ENCODE measurements at places on chromosomes 5 and 9.

GRCh38 chr9:133202688-133203453 is 6.2 kb downstream of the OBP2B start:
- DNase-seq, result no peak

GRCh38 chr5:98694902-98695301 is 78.6 kb upstream of the RGMB start:
- no peak for DNase-seq

- no peak for DNase-seq
These were observed 180.9 kb upstream of the SLC24A2 start for GRCh38 chr9:19969721-19970120.

- DNase-seq, result no peak
These were observed 5.2 kb downstream of the HNRNPAB start for GRCh38 chr5:178209334-178210072.

- DNase-seq, result no peak
These were observed 12.5 kb downstream of the SH3RF2 start for GRCh38 chr5:145948921-145949320.

GRCh38 chr9:88388203-88388885 is at the start of gene SPIN1:
Gene SPIN1 (plus strand): TSS chr9:88388444. CDS start chr9:88426540, 38,096 bp downstream.
- peak; percentile 48 for DNase-seq

DNA sequence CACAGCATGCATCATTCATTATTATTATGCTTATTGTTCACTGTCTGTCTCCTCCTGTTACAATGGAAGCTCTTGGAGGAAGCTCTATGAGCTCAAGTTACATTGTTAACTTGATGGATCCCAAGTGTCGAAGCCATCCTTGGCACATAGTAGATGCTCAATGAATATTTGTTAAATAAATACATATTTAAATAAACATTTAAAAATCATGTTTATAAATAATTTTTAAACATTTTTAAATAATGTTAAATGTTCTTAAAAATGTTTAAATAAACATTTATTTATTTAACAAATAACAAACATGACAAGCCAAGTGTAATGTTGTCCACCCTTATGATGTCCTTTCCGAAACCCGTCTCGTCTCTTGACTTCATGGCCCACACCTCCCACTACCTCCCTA is 69.5 kb downstream of the USP20 start:
- no peak for DNase-seq

GRCh38 chr5:10348258-10348657 is 5.2 kb upstream of the MARCHF6 start:
- no peak for DNase-seq

GRCh38 chr5:137375741-137376526 is 123.2 kb downstream of the SPOCK1 start:
- no peak for DNase-seq

DNA sequence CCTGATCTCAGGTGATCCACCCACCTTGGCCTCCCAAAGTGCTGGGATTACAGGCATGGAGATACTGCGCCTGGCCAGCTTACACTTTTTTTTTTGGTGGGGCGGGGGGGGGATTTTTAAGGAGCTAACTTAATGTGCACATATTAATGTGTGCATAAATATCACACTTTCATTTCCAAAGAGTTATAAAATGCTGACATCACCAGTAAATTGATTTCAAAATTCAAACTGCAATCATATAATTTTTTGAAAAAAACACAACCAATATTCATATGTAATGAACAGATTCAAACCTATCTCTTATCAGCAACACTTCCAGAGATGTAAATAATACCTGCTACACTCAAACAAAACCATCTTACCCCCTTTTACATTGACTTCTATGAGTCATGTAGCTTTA is 1006.6 kb upstream of the DMAC1 start:
- no peak for DNase-seq

- no peak for DNase-seq
These were observed 120.0 kb upstream of the CDKN2B start for GRCh38 chr9:22129133-22129532.

DNA sequence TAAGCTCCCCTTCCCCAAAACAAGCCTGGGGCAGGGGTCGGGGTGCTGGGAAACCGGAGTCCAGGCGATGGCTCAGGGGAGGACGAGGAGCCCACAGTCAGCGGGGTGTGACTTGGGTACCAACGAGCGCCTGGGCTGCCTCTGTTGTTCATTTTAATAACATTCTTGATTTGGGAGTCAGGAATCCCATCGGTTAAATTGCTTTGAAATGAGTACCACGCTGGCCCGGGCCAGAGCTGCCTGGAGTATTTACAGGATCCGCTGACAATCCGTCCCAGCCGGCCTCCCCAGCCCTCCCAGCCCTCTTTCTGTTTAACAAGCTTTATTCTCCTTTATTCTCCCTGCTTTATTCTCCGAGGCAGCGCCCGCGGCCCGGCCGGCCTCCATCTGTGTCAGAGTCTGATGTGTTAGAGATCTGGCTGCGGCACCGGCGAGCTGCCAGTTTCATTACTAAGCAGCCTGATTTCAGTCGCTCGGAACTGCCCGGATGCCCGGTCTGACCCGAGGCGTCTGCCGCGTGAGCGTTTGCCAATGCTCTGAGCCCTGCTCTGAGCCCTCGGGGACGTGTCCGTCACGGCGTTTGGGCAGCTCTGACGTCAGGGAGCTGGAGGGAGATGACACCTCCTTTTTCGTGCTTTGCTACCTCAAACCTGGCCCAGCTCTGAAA is 16.5 kb upstream of the QRFP start:
- no peak for DNase-seq

DNA sequence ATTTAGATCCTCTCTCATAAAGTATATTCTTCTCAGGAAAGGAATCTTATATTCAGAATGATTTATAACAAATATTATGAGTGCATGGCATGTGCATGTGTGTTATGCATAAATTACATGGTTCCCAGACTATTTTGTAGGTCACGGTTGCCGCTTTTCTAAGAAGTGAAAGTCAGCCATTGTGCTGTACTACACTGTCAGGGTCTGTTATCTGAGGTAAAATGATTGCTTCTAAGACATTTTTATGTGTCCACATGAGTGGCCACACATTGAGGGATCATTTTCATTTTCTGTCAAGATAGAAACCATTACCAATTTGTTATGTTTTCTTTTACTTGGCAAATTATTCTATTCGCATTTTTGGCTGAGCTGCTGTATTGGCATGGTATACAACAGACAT is 210.8 kb downstream of the CWC27 start:
- no peak for DNase-seq

- no peak for DNase-seq
These were observed 138.0 kb downstream of the GDNF start for GRCh38 chr5:37701868-37702267.

DNA sequence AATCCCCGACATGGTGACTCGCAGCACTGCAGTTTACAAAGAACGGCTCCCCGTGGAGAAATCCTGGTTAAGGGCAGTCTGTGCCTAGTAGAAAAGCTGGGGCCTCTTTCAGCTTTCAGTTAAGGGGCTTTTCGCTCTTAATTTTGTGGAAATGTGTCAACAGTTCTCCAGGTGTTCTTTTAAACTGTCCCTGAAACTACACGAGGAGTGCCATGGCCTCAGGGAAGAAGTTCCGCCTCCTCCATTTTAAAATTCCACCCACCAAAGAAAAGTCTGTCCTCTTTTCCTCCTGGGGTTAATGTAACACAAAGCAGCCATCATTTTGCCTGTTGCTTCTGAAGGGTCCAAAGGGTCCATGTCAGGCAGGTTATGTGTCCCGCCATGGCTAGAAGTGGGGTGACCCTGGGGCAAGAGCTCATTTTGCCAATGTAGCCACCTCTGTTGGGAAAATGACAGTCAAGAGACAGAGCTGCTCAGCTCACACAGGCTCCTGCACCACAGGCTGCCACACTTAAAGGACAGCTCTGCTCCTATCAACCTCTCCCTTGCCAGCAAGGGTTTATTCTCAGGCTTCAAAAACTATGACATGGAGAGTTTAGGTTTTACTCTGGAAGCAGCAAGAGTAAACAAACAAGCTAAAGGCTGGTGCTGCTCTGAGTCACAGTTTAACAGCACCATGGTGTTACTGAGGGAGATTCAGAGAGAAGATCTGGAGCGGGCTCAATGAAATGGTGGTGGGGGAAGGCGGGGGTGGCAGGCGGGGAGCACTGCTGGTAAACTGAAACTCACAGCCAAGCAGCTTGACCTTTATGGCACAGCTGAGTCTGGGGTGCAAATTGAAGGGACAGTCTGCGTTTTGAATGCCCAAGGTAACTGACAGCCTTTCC is 3.2 kb downstream of the WHRN start:
- no peak for DNase-seq

DNA sequence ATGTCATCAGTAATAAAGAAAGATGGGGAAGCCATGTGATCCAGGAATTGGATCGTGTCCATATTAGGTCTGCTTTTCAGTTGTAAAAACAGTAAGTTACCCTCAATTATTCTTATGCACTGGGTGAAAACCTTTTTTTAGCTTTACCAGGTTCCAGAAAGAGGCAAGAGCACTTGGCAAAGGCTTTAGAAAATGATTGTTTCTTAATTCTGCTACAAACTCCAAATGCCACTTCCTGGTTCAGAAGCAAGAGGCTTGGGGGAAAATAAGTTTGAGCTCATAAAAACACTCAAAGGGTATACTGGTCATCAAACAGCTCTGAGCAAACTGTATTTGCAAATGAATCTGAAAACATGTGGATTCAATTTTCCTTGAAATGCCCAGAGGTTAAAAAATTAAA is 615.6 kb downstream of the EBF1 start:
- DNase-seq, result no peak

DNA sequence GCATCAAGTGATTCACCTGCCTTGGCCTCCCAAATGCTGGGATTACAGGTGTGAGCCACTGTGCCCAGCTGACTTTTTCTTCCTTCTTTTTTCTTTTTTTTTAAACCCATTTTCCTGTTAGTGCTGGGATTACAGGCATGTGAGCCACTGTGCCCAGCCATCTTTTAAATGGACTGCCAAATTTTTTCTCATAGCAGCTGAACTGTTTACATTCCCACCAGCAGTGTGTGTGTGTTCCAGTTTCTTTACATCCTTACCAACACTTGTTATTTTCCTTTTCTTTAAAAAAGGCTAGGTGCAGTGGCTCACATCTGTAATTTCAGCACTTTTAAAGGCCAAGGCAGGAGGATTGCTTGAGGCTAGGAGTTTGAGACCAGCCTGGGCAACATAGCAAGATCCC is 76.9 kb downstream of the UBE2R2 start:
- no peak for DNase-seq

DNA sequence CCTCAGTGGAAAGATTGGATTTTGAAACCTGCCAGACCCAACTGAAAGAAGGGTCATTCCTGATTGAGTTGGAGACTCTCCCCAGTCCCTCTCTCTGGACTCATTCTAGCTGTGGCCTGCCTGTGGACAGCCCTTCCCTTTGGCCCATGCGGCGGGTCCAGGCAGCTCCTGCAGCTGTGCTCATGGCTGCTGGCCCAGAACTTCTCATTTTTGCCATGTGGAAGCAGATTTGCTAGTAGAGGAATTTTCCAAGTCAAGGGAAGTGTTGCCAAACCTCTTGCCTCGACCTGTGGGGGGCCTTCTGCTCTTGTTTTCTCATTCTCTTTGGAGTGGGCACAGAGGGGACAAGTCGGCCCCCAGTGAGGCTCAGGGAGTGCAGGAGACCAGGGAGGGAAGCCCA is 89.2 kb downstream of the ANKRD33B start:
- no peak for DNase-seq

GRCh38 chr9:88776717-88777497 is 214.4 kb upstream of the S1PR3 start:
- no peak for DNase-seq

DNA sequence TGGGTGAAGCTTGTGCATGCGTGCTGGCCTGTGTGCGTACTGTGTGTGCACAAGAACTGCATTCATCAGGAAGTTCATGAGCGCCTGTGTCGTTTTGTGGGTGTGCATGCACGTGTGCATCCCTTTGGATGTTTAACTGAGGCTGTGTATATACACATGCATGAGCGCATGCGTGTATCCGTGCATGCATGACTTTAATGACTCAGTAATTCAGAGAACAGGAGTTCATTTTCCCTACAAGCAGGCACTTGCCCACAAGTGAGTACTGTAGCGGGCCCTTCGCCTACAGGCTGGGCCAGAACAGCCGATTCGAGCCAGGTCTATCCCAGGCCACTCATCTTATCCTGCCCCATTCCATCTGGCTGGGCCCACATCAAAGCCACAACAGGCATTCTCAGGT is 29.8 kb downstream of the CORO2A start:
- no peak for DNase-seq

GRCh38 chr5:95996904-95997723 is 35.5 kb upstream of the ELL2 start:
- DNase-seq, result no peak

- DNase-seq, result no peak
These were observed 215.7 kb upstream of the S1PR3 start for GRCh38 chr9:88775559-88775958.

DNA sequence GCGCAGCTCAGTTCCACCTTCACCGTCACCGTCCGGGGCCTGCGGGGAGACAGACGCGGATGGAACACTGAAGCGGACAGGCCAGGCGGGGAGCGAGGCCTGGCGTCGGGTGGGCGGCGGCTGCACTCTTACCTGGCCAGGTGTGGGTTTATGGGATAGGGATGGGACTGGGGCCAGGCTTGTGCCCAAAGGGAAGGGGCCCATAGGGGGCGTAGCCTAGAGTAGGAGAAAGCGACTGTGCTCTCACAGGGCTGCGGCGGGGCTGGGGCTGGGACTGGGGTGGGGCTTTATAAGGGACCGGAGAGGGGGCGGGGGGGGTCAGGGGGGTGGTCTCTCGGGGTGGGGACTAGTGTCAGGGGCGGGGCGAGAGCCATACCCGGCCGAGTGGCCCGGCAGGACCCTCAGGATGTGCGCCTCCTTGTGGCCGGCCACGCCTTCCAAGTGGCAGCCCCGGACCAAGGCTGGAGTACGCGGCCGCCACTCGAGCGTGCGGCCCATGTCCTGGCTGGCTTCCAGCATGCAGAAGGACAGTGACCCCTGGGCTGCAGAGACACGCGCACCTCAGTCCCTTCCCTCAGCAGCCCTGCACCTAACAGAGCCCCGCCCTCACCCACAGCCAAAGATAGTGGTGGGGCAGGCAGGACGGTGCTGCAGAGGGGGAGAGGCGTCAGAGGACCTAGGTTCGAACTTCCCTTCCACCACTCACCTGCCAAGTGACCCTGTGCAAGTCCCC is 22.8 kb downstream of the FPGS start:
- no peak for DNase-seq

GRCh38 chr5:141354900-141355469 is at the start of gene PCDHGA4:
Gene PCDHGA4 (plus strand): TSS chr5:141355021. CDS start chr5:141355108, 87 bp downstream.
- DNase-seq, result no peak

DNA sequence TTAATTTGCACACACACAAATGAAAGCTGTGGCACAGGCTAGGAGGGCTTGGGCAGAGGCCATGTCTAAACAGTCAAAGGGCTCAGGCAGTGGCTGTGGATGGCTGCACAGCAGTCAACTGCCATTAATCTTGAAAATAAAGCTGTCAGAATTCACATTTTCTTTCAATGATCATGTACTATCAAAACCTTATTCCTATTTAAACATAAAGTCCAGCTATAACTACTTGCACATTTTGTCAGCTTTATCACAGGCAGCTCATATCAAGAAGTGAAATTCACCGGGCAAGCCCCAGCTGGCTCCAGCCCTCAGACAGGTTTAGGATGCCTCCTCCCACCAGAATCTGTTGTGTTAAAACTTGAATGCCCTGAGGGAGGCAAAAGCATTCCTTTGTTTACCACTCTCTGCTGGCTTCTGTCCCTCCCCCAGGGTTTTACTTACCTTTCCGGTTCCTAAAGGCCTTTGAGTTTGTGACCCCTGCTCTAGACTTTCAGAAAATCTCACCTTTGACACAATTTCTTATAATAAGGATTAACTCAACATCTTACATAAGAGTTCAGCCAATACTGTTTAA is 54.9 kb upstream of the GRAMD2B start:
- DNase-seq, result no peak

- DNase-seq, result no peak
These were observed 222.7 kb downstream of the NR3C1 start for GRCh38 chr5:143180751-143181150.
